ENCODE measurements at places on chromosomes 1 and 21. TPM values are rescaled to one million over a fixed set of nuclear protein-coding genes. Genes with fewer than 3 reads are reported as not detected.

CFAP107 gene
- not detected for total RNA-seq

FMO2 gene
- total RNA-seq = 2.6 TPM

IGSF9 gene
- 8.7 TPM for total RNA-seq

ZNF684 gene
- 2.3 TPM for total RNA-seq

HSD3B2 gene
- not detected for total RNA-seq

FCRL4 gene
- total RNA-seq = not detected

HORMAD1 gene
- not detected for total RNA-seq

DYNLT4 gene
- not detected for total RNA-seq

RNU1-1 gene
- under 0.01 TPM for total RNA-seq

TEKT2 gene
- total RNA-seq = not detected

LHX8 gene
- total RNA-seq = 9.4 TPM

OR2L13 gene
- total RNA-seq = not detected

AADACL4 gene
- total RNA-seq = not detected

OR6N1 gene
- not detected for total RNA-seq

RGS7 gene
- total RNA-seq = not detected

ATF3 gene
- total RNA-seq = 24.7 TPM

MKNK1 gene
- 40.8 TPM for total RNA-seq

ZNF683 gene
- total RNA-seq = not detected

MTF1 gene
- 5.7 TPM for total RNA-seq

MYOC gene
- total RNA-seq = 0.92 TPM

RIPPLY3 gene
- 0.72 TPM for total RNA-seq

KRTAP21-2 gene
- not detected for total RNA-seq

All from tongue (tissue), 3 donors.